CD4-positive, alpha-beta memory T cell (primary cell): ENCODE measurements at places on chromosomes 7 and 10.
A peak's percentile ranks its signal among the peaks of the same experiment; 100 is the strongest.

GRCh38 chr7:27173511-27173955 lies 587 bp downstream of the HOXA10 start:
- no peak for DNase-seq

DNA sequence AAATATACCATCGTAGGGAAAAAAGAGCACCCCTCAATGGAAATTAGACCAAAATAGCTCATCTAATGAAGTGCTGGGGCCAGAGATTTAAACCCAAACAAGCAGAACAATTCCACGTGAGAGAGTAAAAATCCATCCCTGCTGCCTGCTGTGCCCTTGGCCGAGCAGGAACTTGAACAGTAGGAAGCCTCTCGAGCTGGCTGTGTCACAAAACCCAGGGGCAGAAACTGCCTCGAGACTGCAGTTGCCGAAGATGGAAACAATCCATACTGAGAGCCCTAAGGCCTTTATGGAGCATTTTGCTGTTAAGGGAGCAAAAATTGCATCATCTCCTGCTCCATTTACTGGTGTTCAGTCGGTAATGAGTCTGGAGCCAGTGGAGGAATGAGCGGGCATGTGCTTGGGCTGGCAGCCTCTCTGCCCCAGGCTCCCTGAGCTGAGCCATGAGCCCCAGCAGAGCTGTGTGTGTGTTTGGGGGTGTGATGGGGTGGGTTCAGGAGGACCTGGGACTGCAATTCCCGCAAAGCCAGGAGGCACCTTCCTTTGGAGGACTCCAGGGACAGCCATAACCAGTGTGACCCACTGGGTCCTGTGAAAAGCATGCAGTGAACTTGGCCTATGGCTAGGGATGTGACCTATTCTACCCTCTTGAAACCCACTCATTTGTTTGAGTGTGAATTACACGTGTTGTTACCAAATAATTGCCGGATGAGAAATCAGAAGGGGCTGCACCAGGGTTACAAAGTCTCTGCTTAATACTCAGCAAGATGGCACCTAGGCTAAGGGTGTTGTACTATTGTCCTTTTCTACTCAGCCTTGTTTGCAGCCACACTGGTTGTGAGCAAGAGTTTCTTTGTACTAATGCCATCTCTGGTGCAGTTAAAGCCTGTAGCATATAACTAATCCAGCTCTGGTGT lies 58.3 kb downstream of the CDHR3 start:
- no peak for DNase-seq

DNA sequence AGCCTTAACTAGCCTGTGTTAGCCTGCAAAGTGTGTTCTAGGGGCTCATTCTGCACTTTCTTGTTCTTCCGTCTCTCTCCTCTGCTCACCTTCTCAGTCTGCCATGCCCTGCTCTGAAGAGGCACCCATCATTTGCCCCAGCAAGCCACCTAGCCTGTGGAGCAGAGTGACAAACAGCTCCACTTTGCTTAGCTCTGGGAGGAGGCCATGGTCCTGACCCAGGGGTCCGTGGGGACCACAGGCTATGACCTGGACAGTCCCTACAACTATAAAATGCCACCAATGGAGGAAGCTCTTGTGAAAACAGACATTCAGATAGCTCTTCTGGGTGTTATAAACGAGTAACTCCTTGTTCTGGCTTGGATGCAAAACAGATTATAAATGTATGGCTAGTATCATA lies 1029.6 kb downstream of the CNTNAP2 start:
- no peak for DNase-seq

GRCh38 chr7:7907306-7907705 lies 61.3 kb upstream of the GLCCI1 start:
- DNase-seq = no peak

GRCh38 chr10:78470267-78471103 lies 436.8 kb downstream of the RPS24 start:
- DNase-seq = no peak

DNA sequence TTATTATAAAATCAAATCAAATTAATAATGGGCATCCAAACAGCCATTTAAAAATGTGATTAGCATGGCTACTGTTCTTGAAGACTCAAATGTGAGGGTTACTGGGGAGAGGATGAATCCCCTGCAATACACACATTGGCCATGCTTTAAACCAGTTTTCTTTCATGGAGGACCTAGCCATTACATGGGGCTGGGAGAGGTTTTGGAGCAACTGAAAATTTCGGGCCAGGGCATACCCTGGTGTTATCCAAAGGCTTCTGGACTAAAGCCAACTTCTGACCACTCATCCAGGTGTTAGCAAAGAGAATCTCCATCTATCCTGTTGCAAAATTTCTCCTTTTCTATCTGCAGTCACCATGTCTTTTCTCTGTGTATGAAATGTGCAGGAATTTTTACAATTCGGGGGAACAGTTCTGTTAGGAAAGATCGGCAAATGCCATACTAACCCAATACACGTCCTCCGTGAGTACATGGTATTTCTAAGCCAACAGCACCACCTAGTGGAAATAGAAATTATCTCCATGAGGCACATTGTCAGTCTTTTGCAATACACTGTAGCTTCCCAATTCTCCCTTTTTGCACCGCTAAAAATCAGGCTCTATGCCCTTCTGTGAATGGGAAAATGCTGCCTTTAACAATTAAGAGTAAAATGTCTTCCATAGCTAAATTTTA lies 47.0 kb upstream of the ZNF107 start:
- DNase-seq = peak; percentile 56

GRCh38 chr7:44981035-44981706 lies 2.4 kb upstream of the MYO1G start:
- no peak for DNase-seq

- no peak for DNase-seq
These were observed 11.4 kb upstream of the KIF20B start for GRCh38 chr10:89690027-89690426.
